ENCODE measurements at places on chromosomes 5 and 9. TPM values are rescaled to one million over a fixed set of nuclear protein-coding genes. Genes with fewer than 3 reads are reported as not detected.

NSUN2 gene
- 68.7 TPM for total RNA-seq

C5orf52 gene
- not detected for total RNA-seq

ABCA1 gene
- total RNA-seq = 0.44 TPM

CYSRT1 gene
- not detected for total RNA-seq

DNA sequence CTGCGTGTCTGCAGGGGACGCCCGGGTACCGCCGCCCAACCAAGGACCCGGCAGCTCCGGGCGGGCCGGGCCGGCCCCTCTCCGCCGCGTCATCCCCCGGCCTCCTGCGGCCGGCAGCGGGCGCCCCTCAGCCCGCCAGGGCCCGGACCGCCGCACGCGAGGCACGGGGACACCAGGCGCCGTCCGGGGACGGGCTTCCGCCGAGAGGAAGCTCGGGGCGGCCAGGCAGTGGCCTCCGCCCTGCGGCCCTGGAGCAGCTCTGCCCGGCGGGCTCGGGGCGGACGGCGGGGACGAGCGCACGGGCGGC lies 373 bp downstream of the FBXW5 start:
- no peak for DNase-seq

- DNase-seq = no peak
Measured at GRCh38 chr5:66807743-66808142, 211.6 kb downstream of the MAST4 start.

- no peak for DNase-seq
Measured at GRCh38 chr9:129267141-129267540, 89.1 kb upstream of the IER5L start.

GRCh38 chr5:10556893-10557746 lies 6.8 kb upstream of the ANKRD33B start:
- no peak for DNase-seq

- no peak for DNase-seq
Measured at GRCh38 chr5:112413611-112414010, 5.5 kb downstream of the EPB41L4A start.

GRCh38 chr9:123454361-123454760 lies 98.4 kb downstream of the CRB2 start:
- no peak for DNase-seq

DNA sequence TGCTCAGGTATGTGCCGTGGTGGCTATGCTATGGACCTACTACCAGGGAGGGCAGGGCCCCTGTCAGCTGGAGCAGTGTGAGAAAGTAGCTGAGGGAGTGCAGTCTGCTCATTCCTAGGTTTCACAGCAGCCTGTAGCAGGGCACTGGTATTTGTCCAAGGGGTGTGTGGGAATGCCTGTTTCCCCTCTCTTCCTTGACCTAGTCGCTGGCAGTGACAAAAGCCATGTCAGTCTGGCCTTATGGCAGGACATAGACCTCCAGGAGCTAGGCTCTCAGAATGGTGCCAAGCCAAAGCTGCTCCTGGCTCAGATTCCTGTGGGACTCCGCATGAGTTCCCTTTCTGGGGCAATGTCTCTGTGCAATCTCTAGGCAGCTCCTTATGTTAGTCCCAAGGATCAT lies 253.9 kb upstream of the TYRP1 start:
- no peak for DNase-seq

- no peak for DNase-seq
Measured at GRCh38 chr5:95996904-95997723, 35.5 kb upstream of the ELL2 start.
